ENCODE measurements at places on chromosomes 16 and 17. TPM values are rescaled to one million over a fixed set of nuclear protein-coding genes. Genes with fewer than 3 reads are reported as not detected.
A peak's percentile ranks its signal among the peaks of the same experiment; 100 is the strongest.

Gene HOXB1
- total RNA-seq, result not detected

Gene LRRC75A
- 0.06 TPM for total RNA-seq

GRCh38 chr17:30788918-30789317 lies 35.6 kb downstream of the CRLF3 start:
- no peak for DNase-seq

GRCh38 chr17:69605571-69605970 lies 191.1 kb downstream of the MAP2K6 start:
- DNase-seq, result no peak

DNA sequence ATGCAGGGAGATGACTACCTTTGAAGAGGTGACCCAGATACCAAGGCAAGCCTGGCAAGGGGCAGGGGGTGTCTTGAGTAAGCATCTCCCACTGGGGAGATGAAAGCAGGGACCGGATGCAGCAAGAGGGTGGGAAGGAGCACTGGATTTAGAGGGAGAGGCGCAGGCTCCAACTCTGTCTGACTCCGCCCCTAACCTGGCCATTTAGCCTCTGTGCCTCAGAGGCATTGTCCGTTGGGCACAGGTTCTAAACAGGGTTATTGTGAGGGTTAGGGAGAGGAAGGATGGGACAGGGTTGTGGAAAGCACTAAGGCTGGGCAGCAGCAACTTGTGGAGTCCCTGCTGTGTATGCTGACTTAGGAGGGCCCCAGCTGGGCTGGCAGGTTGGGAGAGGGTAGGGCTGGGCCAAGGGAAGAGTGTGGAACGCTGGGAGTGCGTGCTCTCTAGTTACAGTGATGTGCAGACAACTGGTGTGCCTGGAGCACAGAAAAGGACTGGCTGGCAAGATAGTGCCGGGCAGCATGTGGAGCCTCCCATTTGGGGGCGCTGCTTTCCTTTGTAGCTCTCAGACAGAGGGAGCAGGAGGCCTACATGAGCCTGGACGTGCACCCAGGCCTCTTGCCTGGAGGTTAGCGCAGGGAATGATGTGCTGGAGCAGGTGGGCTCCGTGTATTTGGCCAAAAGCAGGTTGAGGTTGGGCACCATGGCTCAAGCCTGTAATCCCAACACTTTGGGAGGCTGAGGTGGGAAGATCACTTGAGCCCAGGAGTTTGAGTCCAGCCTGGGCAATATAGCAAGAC lies 26.2 kb downstream of the TBX2 start:
- no peak for DNase-seq

DNA sequence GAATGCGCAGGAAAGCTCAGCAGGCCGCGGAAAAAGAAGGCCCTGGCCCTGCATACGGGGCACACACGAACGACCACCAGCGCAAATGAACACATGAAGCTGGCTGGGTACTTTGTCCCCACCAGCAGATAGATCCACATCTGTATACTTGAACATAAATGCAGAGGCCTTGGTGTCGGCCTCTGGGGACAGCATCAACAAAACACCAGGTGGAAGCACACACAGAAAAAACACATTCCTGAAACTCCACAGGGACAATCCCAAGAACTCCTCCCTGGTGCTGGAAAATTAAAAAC lies 606 bp upstream of the ZBTB4 start:
- peak; percentile 47 for DNase-seq

- DNase-seq, result no peak
Observed at GRCh38 chr17:27944546-27945332, 51.6 kb upstream of the LYRM9 start.

GRCh38 chr16:30603945-30604315 lies 6.3 kb downstream of the ZNF689 start:
- no peak for DNase-seq

DNA sequence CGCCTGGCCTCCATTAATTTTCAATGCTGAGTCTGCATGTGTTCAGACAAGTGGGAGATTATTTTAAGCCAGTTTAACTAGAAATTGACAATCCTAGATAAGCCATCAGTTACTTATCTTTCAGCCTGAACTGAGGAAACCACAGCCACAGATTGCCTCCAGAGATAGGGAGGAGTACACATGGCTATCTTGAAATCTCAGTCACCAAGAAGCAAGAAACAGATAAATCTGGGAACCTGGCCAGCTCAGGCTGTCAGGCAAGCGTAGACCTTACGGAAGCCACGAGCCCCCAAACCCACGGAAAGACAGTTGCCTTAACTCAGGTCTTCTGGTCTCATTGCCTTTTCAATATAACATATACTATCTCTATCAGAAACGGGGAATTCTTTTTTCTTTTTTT lies 2.0 kb upstream of the GLG1 start:
- DNase-seq, result no peak

GRCh38 chr17:36928471-36929345 lies 8.6 kb upstream of the LHX1 start:
- DNase-seq, result no peak

Gene PYY
- not detected for total RNA-seq

- DNase-seq, result no peak
Observed at GRCh38 chr17:60348616-60349015, 43.3 kb downstream of the USP32 start.
